LoVo (cell line): ENCODE measurements at places on chromosomes 4 and X.

GRCh38 chrX:63744850-63745394 is 40.1 kb downstream of the ARHGEF9 start:
- DNase-seq = no peak

- DNase-seq = no peak
These were observed 186.7 kb upstream of the NOCT start for GRCh38 chr4:138828926-138829325.

- no peak for DNase-seq
These were observed 148.8 kb downstream of the PDE5A start for GRCh38 chr4:119479835-119480234.

GRCh38 chr4:186738421-186738820 is 14.8 kb upstream of the FAT1 start:
- DNase-seq = no peak
